Hepatocyte (in vitro differentiated cells): ENCODE measurements at places on chromosomes 6 and 20. TPM values are rescaled to one million over a fixed set of nuclear protein-coding genes. Genes with fewer than 3 reads are reported as not detected.

DNA sequence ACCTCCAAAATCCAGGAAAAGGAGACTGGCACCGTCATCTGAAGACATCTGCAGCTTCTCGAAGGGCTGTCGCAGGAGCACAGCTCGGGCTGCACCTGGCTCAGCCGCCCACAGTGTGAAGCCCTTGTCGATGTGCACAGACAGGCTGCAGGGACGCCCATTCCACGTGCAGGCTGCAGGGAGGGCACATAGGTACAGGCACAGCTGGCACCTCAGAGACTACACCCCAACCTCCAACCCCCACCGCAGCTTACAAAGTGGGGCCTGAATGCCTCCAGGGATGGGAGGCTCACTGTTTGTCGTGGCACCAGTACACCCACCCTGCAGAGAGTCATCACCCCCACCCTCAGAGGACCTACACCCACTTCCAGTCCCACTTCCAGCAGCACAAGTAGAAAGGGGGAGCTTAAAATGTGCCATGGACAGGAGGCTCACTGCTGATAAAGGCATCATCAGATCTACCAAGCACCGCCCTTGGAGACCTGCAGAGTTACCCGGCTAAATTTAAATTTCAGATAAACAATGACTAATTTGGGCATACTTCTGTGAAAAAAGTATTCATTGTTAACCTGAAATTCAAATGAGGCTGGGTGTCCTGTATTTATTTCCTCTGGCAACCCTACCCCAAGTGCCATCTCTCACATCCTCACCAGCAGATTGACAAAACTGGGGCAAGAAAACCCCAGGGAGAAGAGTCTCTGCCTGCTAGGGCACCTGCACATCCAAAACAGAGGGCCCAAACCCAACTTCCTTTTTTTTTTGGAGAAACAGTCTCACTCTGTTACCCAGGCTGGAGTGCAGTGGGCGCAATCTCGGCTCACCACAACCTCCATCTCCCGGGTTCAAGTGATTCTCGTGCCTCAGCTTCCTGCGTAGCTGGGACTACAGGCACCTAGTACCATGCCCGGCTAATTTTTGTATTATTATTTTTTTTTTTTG lies 7.7 kb upstream of the CDK5RAP1 start:
- H3K36me3 ChIP-seq: no peaks in the 10 kb centered on the region
- DNase-seq: no peak
- no peaks in the 10 kb centered on the region for H3K4me1 ChIP-seq
- no peak overlapping the region for H3K4me3 ChIP-seq
- H3K27me3 ChIP-seq: no peaks in the 10 kb centered on the region
- H3K27ac ChIP-seq: no peak overlapping the region

DNA sequence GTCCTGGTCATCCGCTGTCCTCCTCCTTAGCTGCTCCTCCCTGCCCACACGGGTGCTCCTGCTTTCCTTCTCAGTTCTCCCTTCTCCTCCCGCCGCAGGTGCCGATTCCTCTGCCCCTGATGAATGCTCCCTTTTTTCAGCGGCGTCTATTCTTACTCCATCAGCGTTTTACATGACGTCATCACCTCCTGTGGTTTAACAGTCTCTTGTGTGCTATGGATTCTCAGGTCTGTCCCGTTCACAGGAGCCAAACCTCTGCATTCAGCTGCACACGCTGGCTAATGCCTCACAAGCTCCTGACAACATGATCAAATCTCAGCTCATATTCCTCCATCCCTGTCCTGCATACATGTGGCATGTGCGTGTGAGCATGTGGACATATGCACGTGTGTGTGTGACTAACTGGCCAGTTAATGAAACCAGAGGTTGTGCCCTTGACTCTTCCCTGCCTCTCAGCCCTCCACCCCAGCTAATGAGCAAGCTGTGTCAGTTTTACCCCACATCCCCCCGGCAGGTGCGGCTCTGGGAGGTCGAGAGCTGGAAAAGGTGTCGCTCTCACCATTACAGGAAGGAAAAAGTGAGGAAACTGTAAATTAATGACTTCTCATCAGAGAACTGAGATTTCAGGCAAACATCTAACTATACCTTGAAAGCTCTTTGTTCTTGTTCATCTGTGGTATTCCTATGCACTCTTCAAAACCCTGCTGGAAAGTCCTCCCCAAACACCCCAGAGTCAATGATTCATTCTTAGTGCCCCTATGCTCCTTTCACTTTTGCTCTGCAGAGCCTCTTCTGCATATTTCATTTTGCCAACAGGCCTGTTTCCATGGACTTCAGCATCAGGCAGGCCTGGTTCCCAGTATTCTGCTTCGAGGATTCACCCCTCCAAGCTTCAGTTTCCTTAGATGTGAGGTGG lies 163.1 kb downstream of the TTLL2 start:
- H3K27ac ChIP-seq: no peak overlapping the region
- no peak for DNase-seq
- H3K4me3 ChIP-seq: no peak overlapping the region
- H3K36me3 ChIP-seq: no peaks in the 10 kb centered on the region

GRCh38 chr6:106486236-106486635 lies 125.7 kb downstream of the CRYBG1 start:
- no peak for DNase-seq
- no peaks in the 10 kb centered on the region for H3K27me3 ChIP-seq
- H3K4me1 ChIP-seq: no peaks in the 10 kb centered on the region
- no peak overlapping the region for H3K27ac ChIP-seq

DNA sequence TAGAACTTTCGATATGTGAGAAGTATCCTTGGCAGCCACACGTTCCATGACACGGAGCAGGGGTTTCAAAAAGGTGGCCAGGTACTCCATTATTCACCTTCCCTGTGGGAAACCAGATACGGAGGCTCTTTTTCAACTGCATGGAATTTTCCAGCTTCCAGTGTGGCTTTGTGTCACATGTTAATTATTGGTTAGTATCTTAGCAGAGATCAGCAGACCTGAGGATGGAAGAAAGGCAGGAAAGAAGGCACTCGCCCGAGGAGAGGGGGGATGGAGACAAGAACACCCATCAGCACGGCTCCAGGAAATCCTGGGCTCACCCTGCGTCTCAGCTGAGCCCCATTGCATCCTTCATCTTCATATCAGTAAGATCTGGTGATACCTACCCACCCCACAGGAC lies 115.5 kb downstream of the PXDC1 start:
- no peak overlapping the region for H3K4me3 ChIP-seq
- no peak overlapping the region for H3K27ac ChIP-seq
- H3K36me3 ChIP-seq: no peaks in the 10 kb centered on the region
- no peak for DNase-seq

DNA sequence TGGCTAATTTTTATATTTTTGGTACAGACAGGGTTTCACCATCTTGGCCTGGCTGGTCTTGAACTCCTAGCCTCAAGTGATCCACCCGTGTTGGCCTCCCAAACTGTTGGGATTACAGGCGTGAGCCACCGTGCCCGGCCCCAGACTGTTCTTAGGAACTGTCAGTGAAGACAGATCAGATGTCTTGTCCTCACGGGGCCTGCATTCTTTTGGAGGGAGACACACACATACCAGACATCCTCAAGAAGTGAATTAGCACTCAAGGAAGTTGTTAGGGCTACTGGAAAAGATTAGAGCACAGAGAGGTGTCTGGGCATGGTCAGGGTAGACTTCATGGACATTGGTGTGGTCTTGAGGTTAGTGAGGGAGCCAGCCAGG lies 10.3 kb upstream of the LPIN3 start:
- no peak overlapping the region for H3K4me3 ChIP-seq
- no peaks in the 10 kb centered on the region for H3K36me3 ChIP-seq
- no peaks in the 10 kb centered on the region for H3K27me3 ChIP-seq
- peaks cover 7% of the 10 kb centered on the region for H3K4me1 ChIP-seq

DNA sequence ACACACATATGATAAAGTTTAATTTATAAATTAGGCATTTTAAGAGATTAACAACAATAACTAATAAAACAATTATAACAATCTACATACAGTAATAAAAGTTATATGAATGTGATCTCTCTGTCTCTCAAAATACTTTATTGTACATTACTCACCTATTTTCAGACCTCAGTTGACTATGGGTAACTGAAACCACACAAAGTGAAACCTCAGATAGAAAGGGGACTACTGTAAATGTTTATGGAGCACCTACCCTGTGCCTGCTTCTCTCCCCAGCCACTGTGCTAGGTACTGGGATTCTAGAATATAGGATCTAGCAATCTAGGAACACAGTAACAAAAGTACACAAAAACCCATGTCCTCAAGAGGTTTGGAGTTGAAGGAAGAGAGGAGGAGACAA lies 63.4 kb upstream of the BTN3A2 start:
- no peak overlapping the region for H3K4me3 ChIP-seq
- no peak overlapping the region for H3K27ac ChIP-seq
- no peaks in the 10 kb centered on the region for H3K27me3 ChIP-seq
- no peak for DNase-seq

DNA sequence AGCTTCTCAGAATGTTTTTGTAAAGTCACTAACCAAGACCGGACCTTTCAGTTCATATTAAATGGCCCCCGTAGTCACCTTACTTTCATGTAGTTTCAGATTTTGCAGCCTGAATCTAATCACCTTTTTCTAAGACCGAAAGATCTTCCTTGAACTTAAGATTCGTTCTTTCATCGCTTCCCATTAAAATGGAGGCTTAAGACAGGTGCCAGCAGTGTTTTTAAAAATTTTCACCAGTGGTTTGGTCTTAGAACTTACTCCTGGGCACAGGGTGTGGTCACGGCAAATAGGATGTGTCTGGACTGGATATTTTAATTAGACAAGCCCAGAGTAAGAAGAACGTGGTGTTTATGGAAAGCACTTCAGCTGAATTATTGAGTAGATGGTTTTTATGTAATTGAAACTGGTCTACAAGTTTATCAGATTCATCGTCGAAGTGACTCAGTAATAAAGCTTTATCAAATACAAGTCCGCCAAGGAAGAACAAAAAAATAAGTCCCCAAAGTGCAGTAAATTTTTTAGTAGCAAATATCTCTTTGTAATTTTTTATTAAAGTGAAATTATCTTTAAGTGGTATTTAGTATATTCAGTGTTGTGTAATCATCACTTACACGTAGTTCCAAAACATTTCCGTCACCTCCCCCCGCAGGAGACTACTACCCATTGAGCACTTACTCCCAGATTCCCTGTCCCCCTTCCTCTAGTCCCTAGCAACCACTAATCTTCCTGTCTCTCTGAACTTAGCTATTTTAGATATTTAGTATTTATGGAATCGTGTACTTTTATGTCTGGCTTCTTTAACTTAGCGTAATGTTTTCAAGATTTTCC lies 868 bp downstream of the SRSF3 start:
- H3K27me3 ChIP-seq: no peaks in the 10 kb centered on the region
- no peak for DNase-seq
- peak overlapping the region; percentile 98 for H3K27ac ChIP-seq
- H3K4me3 ChIP-seq: peak overlapping the region; percentile 92
- no peaks in the 10 kb centered on the region for H3K36me3 ChIP-seq

DNA sequence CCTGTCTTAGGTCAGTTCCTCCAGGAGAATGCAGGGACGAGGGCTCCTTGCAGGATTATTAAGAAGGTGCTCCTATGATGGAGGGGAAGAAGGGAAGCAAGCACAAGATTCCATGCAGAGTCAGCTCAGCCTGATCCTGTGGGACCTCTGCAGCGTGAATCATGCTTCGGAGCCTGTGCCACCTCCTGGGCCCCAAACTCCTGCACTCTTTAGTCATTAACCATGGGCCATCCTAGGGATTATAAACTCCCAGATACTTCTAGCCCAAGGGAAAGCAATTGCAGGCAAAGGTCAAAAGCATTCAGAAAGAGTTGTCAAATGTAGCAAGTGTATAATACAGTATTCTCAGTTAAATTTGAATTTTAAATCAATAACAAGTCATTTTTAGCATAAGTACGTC lies 208.7 kb upstream of the PMEPA1 start:
- H3K27ac ChIP-seq: peak overlapping the region; percentile 81
- no peaks in the 10 kb centered on the region for H3K27me3 ChIP-seq
- H3K4me3 ChIP-seq: no peak overlapping the region
- no peaks in the 10 kb centered on the region for H3K36me3 ChIP-seq

GRCh38 chr6:15325540-15325955 lies 79.7 kb downstream of the JARID2 start:
- H3K27ac ChIP-seq: no peak overlapping the region
- DNase-seq: no peak
- H3K27me3 ChIP-seq: no peaks in the 10 kb centered on the region
- no peaks in the 10 kb centered on the region for H3K36me3 ChIP-seq
- peaks cover 33% of the 10 kb centered on the region for H3K4me1 ChIP-seq

GRCh38 chr6:111689946-111690345 lies 84.3 kb upstream of the TRAF3IP2 start:
- no peaks in the 10 kb centered on the region for H3K36me3 ChIP-seq
- H3K27me3 ChIP-seq: no peaks in the 10 kb centered on the region
- no peak overlapping the region for H3K4me3 ChIP-seq
- DNase-seq: no peak
- H3K4me1 ChIP-seq: peaks cover 20% of the 10 kb centered on the region

DNA sequence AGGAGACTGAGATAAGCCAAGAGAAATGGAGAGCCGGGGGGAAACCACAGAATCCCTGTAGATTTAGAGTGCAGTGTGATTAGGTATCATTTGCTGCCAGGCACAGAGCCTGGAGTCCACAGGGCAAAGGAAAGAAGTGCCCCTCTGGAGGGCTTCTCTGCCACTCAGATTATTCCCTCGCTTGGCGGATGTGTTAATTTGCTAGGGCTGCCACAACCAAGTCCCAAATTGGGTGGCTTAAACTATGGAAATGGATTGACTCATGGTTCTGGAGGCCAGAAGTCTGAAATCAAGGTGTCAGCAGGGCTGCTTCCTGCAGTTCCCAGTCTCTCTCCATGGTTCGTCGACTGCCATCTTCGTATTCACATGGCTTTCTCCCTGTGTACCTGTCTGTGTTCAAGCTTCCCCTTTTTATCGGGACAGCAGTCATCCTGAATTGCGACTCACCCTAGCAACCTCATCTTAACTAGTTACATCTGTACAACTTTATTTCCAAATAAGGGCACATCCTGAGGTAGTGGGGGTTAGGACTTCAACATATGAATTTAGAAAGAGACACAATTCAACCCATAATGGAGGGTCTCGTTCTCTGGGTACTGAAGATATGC lies 122.2 kb downstream of the ANKRD60 start:
- H3K4me1 ChIP-seq: no peaks in the 10 kb centered on the region
- no peaks in the 10 kb centered on the region for H3K27me3 ChIP-seq
- H3K27ac ChIP-seq: no peak overlapping the region
- no peaks in the 10 kb centered on the region for H3K36me3 ChIP-seq
- no peak for DNase-seq

- no peak overlapping the region for H3K4me3 ChIP-seq
- H3K27ac ChIP-seq: no peak overlapping the region
- no peaks in the 10 kb centered on the region for H3K36me3 ChIP-seq
Observed at GRCh38 chr6:23446469-23446967, 679.5 kb upstream of the NRSN1 start.

DNA sequence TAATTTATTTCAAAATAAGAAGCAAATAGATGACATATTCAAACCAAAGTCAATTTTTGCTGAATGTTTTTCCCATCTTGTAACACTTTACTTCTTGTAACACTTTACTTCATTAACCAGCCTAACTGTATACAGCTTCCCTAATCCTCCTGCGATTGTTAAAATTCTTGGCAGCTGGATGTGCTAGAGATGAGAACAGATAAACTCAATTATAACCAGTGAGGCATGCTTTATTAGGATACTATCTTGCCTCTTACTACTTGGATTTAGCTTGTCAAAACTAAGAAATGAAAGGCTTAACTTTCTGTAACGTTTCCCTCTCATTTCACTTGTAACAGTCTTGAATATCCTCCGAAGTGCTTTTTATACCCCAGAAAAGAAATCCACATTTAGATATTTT lies 94.1 kb upstream of the BMP5 start:
- no peaks in the 10 kb centered on the region for H3K36me3 ChIP-seq
- H3K27me3 ChIP-seq: no peaks in the 10 kb centered on the region
- H3K4me3 ChIP-seq: no peak overlapping the region
- DNase-seq: no peak
- no peaks in the 10 kb centered on the region for H3K4me1 ChIP-seq

The MATN4 gene
- polyA plus RNA-seq: 0.50 TPM in 1 of 2 replicates, not detected in the other

The MDFI gene
- polyA plus RNA-seq: 28.2 and 45.2 TPM in 2 replicates

The TNFRSF6B gene
- 4.2 and 5.1 TPM in 2 replicates for polyA plus RNA-seq
